ENCODE measurements at places on chromosomes 5 and 9.
A peak's percentile ranks its signal among the peaks of the same experiment; 100 is the strongest.

GRCh38 chr5:169758886-169759285 lies 121.8 kb downstream of the DOCK2 start:
- DNase-seq = no peak

DNA sequence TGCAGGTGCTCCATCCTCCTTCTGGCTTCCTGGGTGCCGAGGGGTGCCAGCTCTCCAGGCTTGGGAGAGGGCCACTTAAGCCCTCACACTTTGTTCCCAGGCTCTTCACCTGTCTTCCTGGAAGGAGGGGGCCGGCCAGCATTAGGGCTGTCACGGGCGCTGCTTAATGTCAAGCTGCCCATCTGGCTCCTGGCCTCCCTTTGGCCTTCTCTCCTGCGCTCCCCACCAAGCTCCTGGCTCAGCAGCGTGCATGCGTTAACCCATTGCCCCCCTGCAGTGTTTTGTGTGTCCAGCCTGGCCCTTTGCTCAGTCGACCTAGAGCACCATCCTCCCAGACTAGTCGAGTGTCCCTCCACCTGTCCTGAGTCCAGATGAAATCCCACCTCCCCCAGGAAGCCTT lies 21.3 kb downstream of the NTNG2 start:
- DNase-seq = no peak

GRCh38 chr9:74303945-74304344 lies 193.2 kb upstream of the RORB start:
- DNase-seq = no peak

DNA sequence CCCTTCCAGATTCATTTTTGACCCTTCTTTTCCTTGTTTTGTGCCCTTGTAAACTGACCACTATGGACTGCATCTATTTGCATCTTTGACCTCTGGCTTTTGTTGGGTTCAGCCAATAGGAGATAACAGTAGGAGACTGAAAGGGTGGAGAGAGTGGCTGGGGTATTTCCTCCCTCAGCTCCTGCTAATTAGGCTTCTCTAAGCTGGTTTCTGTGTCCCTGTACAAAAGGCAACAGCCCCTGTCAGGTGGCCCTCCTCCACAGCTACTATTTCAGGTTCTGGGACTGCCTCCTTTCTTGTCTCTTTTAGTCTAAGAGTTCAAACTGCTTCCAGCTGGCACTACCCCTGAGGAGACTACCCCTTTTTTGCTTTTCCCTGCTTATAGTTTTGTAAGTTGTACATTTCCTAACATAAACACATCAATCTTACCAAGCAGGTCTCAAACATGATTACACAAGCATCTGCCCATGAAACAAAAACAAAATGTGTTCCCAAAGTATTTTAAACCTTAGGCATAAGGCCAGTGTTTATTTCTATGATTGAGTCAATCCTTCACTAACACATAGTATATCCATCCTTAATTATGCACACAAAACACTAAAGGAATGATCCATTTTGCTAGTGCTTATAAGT lies 262.0 kb upstream of the TRPM3 start:
- no peak for DNase-seq

DNA sequence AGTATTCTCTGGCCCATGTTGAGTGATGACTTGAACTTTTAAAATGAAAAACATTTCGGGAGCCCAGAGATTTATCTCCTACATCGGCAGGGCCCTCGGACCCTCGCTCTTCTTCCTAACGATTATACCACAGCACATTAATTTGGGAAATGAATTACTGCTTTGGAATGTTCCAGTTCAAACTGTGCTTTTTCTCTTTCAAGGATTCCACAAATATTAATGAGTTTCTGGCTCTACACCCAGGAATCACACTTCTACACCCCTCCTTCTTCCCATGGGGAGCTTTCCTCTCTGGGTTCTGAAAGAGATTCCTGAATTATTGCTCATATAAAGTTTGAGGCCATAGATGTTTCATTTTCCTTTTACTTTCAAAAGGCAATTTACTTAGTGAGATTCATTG lies 41.2 kb downstream of the NSG2 start:
- DNase-seq = no peak

DNA sequence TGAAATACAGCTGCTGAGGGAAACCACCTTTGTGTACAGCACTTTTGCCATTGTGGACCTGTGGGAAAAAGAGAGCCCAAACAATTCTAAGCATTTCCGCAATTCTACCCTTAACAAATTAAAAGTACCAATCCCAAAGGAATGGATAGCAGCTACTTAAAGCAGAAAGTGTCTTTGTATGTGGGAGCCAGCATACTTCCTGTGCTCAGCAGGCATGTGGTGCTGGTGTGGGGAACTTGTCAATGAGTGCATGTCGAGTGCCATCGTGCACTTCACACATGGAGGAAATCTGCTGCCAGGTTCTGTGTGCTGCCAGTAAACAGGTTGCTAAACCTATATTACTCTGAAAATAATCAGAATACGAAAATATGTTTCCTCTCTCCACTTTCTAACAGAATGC lies 399.0 kb downstream of the LRRC70 start:
- no peak for DNase-seq

DNA sequence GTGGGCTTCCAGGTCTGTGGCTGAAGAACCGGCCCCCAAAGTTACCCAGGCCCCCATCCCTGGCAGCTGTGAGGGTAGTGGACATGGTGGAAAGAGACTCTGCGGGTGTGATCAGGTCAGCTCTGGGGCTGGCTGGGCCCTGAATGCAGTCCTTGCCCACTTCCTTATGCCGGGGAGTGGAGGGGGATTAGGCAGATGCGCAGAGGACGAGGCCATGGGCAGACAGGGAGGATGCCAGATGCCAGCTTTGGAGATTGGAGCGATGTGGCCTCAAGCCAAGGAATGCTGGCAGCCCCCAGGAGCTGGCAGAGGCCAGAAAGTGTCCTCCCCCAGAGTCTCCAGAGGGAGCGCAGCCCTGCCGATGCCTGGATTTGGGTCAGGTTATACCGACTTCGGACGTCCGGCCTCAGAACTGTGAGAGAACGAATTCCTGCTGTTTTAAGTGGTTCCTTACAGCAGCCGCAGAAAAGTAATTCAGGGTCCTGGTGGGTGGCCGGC lies 69.8 kb downstream of the ADAMTS2 start:
- no peak for DNase-seq

- DNase-seq = no peak
These were observed 73.4 kb downstream of the ANGPTL2 start for GRCh38 chr9:127049044-127049443.

- no peak for DNase-seq
These were observed 87.2 kb downstream of the FSTL4 start for GRCh38 chr5:133525126-133525525.

DNA sequence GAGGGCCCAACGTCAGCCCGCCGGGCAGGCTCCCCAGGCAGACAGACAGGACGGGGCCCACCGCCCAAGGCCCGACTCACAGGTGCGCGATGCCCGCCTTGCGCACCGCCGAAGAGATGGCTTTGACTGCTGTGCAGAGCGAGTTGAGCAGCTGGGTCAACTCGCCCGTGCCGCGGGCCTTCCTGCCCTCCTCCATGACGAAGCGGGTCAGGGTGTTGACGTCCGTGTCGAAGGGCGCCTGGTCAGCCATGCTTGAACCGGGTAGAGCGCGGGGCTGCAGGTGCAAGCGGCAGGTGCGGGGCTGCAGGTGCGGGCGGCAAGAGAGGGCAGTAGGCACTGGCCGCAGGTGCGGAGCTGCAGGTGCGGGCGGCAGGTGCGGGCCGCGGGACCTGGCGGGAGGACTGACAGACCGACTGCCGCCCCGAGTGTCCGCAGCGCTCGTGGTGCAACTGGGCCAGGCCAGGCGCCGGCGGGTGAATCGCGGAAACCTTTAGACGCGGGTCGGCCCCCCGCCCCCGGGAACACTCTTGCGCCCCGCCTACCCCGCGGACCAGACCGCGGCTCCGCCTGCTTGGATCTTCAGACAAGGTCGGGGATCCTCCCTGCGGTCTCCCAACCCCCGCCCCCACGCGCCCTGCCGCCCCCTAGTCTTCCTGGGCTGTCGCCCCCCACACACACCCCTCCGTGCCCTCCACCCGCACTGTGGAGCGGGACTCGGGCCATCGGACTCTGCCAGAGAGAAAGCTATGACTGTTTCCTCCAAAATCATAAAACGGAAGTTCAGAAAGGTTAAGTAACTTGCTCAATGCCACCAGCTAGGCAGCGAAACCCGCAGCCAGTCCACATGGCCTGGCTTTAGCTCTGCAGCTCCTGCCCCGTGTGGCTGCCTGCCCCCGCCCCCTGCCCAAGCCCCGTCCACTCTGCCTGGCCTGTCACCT lies at the start of gene FBP1:
FBP1 (minus strand) TSS at position 458 of the 938 bp plus-strand sequence; CDS start at position 250, 208 bp downstream.
- DNase-seq = peak; percentile 4

GRCh38 chr5:62331921-62332320 lies 25.9 kb downstream of the KIF2A start:
- DNase-seq = no peak

DNA sequence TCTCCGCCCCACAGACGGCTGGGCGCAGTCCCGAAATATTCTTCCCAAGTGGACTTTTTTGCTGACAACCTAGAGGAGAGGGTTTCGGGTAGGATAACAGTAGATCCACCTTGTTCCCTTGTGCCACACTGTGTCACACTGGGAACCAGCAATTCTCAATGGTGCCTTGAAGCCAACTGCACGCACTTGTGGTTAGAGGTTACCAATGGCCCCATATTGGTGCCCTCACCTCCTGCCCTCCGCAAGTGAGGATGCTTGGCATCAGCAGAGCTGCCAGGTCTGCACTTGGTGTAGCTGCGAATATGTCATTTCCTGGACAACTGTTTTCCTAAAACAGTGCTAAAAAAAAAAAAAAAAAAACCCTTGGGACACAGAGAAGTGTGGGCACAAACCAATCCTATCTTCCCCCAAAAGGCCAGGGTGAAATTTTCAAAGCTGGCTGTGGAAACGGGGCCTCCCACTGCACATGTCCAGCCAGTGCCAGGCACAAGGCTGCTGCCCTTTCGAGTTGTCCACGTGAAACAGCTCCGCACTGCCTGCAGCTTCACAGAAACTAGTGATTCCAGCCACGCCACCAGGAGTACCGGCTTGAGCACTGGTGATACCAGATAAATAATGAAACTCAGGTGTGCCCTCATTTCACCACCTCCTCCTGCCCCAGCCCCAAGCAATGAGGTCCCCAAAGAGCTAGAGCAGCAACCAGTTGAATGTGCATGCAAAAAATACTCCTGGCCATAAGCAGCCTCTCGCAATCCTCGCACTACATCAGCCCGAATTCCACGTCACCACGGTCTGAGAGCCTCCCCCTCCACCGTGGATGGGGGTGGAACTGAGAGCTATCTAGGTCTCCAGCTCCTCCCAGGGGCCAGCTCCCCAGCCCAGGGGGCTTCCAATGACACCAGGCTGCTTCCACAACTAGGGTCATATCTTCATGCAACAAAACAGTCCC lies 51.2 kb downstream of the USP20 start:
- no peak for DNase-seq

- no peak for DNase-seq
These were observed 69.8 kb downstream of the ECPAS start for GRCh38 chr9:111414406-111414805.

GRCh38 chr9:121858788-121859187 lies 207.4 kb downstream of the DAB2IP start:
- DNase-seq = no peak

GRCh38 chr5:103224118-103224893 lies 34.3 kb upstream of the MACIR start:
- DNase-seq = no peak

DNA sequence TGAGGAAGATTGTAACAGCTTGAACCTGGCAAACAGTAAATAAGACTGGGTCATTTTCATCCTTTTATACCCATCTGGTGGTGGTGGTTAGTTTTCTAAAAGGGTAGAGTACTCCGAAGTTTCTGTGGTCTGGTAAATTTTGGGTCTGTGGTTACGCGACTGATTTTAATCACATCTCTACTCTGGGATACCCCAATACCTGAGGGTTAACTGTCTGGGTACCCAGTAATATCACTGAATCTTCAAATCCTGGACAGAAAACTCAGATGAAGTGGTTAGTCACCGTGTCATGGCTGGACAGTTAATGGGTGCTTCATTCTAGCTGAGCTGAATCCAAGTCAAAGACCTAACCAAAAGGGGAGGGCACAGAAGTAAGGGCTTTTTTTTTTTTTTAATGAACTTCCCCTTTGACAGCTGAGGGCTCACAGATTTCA lies 474.2 kb downstream of the GADD45G start:
- no peak for DNase-seq

DNA sequence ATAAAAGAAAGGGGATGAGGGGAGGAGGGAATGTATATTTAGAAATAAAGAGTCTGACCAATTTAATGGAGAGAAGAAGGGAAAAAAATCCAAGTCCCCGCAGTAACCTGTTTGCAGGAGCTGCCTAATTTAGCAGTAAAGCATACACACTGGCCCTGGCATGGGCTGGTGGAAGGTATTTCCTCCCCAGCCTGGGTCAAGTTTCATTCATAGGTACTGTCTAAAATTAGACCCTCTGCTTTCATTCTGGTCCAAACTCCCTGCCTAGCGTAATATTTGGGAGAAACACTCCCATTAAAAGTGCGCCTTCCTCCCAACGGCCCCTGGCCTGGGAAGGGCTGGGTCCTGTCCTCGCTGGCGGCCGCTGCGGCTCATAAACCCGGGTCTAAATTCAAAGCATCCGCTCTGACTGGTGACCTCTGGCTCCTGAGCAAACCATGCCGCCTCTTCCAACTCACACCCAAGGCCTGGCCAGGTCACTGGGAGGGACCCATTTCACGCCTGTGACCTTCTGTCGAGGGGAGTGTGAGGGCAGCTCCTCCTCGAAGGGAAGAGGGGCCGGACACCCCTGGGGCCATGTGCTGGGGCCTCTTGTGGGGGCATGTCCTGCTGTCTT lies 123.2 kb downstream of the FGF18 start:
- no peak for DNase-seq

GRCh38 chr5:2629045-2629444 lies 122.4 kb downstream of the IRX2 start:
- DNase-seq = no peak

DNA sequence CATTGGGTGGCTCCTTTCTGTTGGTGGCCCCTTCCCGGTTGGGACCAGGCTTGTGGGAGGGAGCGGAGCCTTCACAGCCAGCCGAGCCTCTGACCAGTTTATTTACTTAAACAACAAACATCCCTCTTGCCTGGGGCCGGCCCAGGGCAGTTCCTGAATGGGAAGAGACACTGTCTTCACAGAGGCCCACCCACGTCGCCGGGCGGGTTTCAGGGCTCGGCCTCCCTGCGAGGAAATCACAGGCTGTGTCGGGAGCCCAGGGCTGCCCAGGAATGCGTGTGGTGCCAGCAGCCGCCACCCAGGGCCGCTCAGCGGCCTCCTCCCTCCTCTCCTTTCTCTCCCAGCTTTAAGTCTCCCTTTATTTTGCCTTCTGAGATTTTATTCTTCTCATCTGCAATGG lies 132.5 kb downstream of the HSD17B3 start:
- no peak for DNase-seq

GRCh38 chr9:79798450-79798849 lies 226.7 kb downstream of the TLE4 start:
- DNase-seq = no peak

DNA sequence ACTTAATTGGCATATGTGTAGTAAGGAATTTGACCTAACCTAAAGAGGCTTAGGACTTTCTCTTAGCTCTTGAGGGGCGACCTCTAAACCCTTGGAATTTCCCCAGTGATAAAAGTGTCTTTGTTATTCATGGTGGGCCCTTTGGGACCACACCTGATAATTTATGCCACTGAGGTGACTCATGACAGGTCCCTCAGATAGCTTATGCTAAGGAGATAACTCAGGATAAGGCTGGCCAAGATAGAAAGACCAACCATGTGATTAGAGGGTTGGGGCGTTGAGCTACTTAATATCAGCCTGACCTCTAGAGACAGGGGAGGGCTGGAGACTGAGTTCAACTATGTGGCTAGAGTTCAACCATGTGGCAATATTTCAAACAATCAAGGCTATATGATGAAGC lies 218.1 kb downstream of the AP3B1 start:
- DNase-seq = no peak

GRCh38 chr9:136943291-136944211 lies 987 bp downstream of the FBXW5 start:
- DNase-seq = no peak

- DNase-seq = no peak
These were observed 85.9 kb downstream of the TMEM252 start for GRCh38 chr9:68454579-68455334.

Measured in stimulated activated CD4-positive, alpha-beta T cell treated with anti-CD3 and anti-CD28 coated beads, Interleukin-1b, Interleukin-23, amount 100 ng/mL, for 1 hour (primary cell).